ENCODE measurements at places on chromosomes 4 and X. TPM values are rescaled to one million over a fixed set of nuclear protein-coding genes. Genes with fewer than 3 reads are reported as not detected.

CDKL5 gene
- total RNA-seq = 2.5 TPM

MAP7D2 gene
- total RNA-seq = 0.34 TPM

DIPK2B gene
- 2.6 TPM for total RNA-seq

SCD5 gene
- total RNA-seq = 32.6 TPM

PRKG2 gene
- 4.1 TPM for total RNA-seq

PRAF2 gene
- total RNA-seq = 34.3 TPM

SOX3 gene
- not detected for total RNA-seq

GIMD1 gene
- total RNA-seq = not detected

STPG2 gene
- total RNA-seq = not detected
